T-helper 2 cell treated with Interferon-gamma antibody and Interleukin-4, amounts not matched to agents 5 μg/mL and 100 μg/mL, for 36 hours (primary cell): ENCODE measurements at places on chromosomes 2 and 18.

DNA sequence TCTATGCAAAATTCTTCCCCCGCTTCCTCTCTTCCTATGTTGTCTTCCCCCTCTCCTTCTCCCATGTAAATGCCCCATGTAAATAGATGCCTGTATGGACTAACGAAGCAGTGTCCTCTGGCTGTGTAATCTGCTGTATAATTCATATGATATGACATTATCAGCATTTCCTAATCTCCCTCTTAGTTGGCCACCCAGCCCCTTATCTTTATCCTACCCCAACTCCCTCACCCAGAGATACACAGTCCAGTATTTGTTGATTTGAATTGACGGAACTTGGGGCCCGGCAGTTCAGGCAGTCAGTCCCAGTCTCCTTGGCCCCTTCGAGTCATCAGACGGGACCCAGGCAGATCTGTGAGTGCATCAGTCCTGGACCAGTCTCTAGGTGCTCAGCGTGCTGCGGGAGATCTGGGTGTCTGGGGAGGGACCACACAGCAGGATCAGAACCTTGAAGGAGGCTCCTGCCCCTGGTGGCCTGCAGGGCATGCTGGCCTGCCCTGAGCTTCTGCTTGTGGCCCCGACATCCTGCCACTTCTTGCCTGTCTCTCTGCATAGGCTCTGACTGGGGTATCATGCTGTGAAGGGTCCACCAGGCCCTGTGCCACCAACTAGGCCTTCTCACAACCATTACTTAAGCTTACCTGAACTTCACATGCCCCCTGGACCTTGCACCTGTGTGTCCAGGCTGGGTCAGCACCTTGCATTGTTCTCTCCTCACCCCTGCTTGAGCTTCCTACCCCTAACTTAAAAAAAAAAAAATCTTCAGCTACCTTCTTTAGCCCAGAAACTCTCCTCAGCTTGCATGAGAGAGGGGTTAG is 88.1 kb upstream of the ATL2 start:
- DNase-seq = no peak

DNA sequence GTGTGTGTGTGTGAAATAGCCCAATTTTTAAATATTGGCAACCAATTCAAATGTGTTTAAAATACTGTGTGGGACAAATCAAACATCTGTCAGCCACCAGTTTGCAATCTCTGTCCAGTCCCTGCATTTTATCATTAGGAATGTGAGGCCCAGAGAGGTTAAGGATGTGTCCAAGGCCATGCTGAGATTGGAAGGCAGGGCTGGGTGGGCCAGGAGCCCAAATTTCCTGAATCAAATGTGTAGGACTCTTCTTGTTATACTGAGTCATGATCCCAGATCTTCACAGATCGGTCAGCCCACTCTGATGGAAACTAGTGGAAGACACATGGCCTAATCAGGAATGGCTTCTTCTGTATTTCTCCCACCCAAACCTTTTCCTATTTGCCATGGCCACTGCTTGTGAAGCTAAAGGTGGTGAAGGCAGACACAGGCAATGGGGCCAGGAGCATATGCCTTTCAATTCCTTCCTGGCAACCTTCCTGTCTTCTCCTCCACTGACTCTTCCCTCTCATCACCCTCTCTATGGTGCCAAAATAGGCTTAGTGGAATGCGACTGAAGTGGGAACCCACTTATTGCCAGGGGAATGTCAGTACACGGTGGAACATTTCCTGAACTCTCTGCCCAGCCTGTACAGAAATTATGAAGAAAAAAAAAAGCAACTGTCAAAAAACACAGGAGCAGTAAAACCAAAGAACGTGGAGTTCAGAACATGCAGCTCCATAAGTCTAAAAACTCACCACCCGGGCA is 35.5 kb downstream of the ZEB2 start:
- no peak for DNase-seq

- DNase-seq = no peak
Measured at GRCh38 chr2:189191766-189192165, 12.2 kb upstream of the COL5A2 start.

DNA sequence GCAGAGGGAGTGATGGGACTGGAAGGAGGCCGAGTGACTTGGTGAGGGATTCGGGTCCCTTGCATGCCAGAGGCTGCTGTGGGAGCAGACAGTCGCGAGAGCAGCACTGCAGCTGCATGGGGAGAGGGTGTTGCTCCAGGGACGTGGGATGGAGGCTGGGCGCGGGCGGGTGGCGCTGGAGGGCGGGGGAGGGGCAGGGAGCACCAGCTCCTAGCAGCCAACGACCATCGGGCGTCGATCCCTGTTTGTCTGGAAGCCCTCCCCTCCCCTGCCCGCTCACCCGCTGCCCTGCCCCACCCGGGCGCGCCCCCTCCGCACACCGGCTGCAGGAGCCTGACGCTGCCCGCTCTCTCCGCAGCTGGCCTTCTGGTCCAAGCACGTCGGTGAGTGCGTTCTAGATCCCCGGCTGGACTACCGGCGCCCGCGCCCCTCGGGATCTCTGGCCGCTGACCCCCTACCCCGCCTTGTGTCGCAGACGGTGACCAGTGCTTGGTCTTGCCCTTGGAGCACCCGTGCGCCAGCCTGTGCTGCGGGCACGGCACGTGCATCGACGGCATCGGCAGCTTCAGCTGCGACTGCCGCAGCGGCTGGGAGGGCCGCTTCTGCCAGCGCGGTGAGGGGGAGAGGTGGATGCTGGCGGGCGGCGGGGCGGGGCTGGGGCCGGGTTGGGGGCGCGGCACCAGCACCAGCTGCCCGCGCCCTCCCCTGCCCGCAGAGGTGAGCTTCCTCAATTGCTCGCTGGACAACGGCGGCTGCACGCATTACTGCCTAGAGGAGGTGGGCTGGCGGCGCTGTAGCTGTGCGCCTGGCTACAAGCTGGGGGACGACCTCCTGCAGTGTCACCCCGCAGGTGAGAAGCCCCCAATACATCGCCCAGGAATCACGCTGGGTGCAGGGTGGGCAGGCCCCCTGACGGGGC is 4.6 kb downstream of the PROC start:
- DNase-seq = no peak

DNA sequence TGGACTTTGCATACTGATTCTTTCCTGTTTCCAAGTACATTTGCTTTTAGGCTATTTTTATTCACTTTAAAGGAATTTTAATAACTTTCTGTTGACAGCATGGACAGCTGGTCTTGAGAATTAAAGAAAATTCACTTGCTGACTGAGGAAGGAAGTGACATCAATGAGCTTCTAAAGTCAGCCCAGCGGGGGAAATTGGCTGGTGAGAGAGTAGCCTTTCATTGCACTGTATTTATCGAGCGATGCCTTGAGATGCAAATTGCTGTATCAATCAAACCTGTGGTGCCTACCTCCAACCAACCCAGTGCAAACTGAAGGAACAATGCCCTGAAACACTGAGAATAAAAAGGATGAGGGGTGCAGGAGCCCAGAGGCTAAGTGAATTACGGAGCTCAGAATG is 91.4 kb upstream of the AQP4 start:
- no peak for DNase-seq

DNA sequence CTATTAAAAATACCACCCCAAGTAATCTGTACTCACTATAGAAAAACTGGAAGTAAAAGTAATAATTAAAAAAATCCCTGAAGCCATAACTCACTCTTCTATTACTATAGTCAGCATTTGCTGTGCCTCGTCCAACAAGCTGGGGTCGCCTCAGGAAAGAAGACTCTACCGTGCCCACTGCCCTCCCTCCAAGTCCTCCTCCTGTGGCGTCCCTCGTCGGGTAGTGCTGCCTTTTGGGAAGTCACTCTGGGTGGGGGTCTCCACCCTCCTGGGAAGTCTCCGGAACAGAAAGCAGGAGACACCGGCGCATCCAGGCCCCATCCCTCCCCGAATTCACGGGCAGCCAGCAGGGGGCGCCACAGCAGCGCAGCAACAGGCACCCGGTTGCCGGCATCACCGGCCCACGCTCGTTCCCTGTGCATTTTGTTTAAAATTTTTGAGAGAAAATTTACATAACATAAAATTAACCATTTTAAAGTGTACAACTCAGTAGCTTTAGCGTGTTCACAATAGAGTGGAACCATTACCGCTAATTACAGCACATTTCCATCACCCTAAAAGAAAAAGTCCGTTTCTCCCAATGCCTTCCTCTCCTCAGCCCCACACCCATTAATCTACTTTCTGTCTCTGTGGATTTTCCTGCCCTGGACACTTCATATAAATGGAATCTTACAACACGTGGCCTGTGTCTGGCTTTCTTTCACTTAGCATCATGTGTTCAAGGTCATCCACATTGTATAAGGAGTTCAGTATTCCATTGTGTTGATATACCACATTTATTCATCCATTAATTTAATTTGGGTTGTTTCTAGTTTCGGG is 62.2 kb downstream of the ADNP2 start:
- peak; percentile 40 for DNase-seq

DNA sequence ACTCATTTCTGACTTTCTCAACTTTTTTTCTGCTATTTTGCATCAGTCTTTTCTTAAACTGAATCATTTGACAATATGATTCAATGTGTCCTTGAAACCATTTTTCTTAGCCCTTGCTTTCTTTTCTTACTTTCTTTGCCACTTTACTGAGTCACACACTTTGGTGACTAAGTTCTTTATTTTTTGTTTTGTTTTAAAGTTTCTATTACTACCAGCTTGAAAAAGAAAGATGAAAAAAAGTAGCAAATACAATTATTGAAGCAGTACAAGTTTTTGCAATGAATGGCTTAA is 116.5 kb downstream of the DOCK10 start:
- no peak for DNase-seq

GRCh38 chr2:25349397-25349796 is 7.7 kb upstream of the DNMT3A start:
- no peak for DNase-seq

GRCh38 chr18:47120428-47120827 is 29.9 kb downstream of the HDHD2 start:
- peak; percentile 38 for DNase-seq

GRCh38 chr18:42475157-42475556 is 520.1 kb downstream of the PIK3C3 start:
- no peak for DNase-seq

DNA sequence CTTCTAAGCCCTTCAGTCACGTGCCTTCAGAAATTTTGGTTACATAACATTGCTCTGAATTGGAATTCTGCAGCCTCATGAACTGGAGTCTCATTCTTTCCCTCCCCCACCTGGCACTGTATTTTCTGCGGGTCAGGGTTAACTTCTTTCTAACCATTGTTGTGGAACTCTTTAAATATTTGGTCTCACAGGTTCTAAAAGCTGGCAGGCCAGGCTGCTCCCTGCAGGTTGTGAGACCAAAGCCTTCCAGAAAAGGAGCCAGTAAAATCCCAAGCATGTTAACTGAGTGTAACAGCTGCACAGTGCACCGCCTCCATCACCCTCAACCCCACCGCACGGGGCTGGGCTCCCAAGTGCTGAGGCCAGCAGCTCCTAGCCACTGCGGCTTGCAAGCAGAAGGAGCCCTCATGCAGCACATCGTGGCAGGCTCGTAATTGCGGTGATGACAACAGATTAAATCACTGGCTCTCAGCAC is 174.1 kb upstream of the ALPP start:
- no peak for DNase-seq

DNA sequence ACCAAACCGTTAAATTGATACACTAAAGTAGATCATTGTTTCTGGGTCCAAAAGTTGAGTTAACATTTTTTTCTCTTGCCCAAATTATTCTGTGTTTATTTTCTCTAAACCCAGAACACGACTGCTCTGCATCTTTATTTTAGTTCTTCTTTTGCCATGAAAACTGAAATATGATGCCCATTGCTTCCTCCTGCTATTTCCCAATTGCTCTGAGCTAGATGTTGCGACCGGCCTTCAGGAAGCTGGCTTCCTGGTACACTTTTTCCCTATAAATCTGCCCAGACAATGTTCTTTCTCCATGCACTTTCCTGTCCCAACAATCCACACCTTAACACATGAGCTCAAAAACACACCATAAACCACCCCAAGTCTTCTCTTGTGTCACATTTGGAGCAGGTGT is 501.4 kb downstream of the FBXO15 start:
- no peak for DNase-seq

- DNase-seq = no peak
Measured at GRCh38 chr2:41169744-41170143, 717.9 kb upstream of the SLC8A1 start.

DNA sequence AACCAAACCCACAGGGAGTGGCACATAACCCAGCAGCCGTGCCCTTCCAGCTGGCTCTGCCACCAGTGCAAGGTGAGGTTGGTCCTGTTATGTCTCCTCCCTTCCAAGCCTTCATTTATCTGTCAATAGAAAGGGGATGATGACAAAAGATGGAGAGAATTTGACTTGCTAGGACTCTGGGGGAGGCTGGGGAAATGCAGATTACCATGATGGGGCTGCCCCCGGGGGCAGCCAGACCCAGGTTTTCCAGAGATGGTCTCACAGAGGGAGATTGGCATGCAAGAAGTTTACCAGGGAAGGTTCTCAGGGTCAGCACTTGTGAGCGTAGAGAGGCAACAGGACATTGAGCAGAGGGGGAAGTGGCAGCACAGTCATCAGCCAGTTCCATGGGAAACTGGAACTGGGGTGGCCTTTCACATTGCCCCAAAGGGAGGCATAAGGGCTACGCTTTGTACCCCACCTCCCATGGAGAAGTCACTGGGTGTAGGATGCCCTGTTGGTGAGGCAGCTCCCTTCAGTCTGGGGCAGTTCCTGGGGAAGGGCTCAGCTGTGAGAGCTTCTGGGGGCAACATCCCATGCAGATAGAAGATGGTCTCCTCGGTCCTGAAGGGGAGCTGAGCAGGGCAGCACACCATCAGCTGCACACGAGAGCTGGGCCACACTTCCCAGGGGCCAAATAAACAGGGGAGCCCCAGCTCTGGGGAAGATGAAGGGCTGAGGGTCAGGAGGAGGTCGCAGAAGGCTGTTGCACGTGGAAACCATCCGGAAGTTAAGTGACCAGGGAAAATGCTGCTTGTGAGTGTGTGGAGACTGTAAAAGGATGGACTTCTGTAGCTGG is 117.8 kb upstream of the EPC2 start:
- DNase-seq = no peak

DNA sequence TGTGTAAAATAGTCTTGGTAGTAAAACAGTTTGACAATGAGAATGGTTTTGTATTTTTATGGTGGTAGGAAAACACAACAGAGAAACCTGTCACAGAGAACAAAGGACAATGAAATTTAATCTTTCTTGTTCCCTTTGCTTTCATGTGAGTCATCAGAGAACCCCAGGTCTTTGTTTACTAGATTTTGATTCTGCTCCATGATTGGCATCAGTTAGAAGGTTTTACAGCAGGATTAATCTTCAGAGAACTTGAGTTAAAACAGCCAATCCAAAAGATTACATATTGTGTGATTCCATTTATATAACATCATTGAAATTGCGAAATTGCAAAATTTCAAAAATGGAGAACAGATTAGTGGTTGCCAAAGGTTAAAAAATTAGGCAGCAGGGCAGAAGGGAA is 2.5 kb downstream of the APLF start:
- DNase-seq = no peak
